Glutamatergic neuron (in vitro differentiated cells): ENCODE measurements at places on chromosomes 6 and 20.

DNA sequence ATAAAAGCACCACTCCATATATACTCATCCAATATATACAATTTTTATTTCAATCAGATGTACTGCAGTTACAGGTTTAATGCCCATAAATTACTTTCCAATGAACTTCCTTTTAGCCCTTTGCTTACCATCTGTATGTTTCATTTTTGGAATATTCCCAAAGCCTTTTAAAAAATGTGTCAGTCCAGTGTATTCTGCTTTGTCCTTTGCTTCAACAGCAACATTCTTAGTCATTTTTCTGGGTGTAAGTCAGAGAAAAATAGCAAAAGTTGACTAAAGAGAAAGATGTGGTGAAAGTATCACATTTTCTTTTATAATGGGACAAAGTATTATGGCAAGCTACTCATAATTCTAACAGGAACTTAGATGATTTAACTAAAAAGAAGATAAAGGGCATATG lies 15.2 kb downstream of the DSE start:
- no peak for DNase-seq

DNA sequence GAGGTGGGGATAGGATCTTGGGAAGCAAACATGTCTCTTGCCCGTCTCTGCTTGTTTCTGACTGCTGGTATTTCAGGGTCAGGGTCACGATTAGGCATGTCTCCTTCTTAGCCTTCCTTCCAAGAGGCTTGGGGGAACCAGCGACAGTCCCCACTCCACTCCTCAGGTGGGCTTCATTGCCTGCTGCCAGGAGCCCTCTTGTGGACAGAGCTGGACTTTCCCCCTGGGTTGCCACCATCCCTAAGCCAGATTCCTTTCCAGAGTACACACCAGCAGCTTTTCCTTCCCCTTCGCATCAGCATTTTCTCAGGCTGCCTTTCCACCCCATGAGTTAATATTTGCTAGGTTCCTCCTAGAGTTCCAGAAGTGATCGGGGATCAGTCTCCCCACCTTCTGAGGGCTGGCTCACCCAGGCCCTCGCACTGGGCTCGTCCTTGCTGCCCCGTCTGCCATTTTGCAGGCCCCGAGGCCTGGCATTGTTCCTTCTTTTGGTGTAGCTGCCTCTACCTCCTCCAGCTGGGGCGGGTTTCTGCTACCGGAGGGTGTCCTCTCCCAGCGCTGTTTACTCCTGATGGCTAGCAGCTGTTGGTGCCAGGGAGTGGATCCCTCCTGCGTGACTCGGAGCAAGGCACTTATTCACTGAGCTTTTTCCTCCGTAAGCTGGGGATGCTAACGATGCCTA lies 8.8 kb upstream of the C20orf144 start:
- DNase-seq, result peak; percentile 84

- DNase-seq, result no peak
Measured at GRCh38 chr6:139131736-139132280, 3.1 kb upstream of the HECA start.

GRCh38 chr6:132666118-132666517 lies 7.1 kb upstream of the TAAR1 start:
- DNase-seq, result no peak

- DNase-seq, result no peak
Measured at GRCh38 chr6:68653074-68653705, 18.1 kb downstream of the ADGRB3 start.

DNA sequence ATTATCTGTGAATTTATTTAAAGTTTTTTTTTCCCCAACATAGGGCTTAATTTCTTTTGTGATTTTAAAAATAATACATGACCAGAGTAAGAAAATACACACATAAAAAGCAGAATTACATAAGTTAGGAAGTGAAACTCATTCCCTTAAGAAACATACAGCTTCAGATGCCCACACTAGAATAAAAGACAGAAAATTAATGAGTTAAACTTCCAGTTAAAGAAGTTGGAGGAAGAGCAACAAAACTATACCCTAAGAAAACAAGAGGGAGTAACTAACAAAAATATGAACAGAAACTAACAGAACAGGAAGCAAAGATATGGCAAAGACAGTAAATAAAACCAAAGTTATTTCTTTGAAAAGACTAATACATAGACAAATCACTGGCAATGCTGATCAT lies 107.6 kb upstream of the CEP85L start:
- no peak for DNase-seq

GRCh38 chr6:138620630-138621029 lies 121.3 kb upstream of the NHSL1 start:
- DNase-seq, result no peak

DNA sequence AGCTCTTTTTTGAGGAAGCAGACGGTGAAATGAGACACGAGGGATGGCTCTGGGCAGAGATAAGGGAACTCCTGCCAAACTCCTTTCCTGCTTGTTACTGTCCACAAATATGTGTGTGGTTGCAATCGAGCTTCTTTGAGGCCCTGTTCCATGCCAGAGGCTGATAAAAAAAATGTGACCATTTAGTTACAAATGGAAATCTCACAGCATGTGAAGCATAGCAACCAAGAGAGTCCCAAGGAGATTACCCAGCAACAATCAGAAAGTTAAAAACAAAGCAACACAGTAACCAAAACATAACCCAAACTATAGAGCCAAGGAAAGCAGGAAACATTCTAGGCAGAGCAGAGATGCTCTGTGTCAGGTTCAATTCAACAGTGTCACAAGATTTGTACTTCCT lies 35.4 kb upstream of the HMGN3 start:
- DNase-seq, result no peak

DNA sequence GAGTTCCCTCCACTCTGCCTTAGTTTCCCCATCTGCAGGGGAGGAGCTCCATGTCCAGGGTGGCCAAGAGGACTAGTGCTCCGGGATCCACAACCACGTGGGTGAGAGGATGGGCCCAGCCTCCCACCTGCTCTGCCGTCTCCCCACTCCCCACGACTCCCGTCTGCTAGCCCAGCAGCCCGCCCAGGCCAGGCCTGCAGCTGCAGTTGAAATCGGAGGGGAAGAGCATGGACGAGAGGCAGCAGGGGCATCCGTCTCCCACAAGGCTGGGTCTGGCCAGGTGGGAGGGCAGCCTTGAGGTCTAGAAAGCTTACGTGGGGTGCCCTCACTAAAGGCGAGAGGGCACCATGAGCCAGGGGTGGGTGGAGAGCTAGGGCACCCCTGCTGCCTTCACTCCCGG lies 8.6 kb downstream of the NOL4L start:
- peak; percentile 40 for DNase-seq

DNA sequence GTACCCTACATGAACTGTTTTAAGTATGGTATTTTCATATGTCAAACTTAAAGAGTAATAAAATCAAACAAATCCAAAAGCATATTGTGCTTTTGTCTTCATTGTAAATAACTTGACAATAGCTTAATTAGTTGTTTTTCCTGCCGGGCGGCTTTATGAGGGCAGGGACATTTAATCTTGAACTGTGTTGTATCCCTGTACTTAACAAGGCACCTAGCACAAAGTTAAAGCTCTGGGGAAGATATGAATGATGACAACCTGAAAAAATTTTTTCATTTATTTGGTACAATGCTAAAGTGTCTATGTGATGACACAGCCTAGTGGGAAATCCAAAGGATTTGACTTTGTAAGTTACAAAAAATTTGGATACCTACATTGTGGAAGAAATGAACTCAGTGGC lies 502 bp upstream of the HACE1 start:
- no peak for DNase-seq

- DNase-seq, result peak; percentile 8
Measured at GRCh38 chr20:62702895-62703852, 5.5 kb upstream of the NTSR1 start.

DNA sequence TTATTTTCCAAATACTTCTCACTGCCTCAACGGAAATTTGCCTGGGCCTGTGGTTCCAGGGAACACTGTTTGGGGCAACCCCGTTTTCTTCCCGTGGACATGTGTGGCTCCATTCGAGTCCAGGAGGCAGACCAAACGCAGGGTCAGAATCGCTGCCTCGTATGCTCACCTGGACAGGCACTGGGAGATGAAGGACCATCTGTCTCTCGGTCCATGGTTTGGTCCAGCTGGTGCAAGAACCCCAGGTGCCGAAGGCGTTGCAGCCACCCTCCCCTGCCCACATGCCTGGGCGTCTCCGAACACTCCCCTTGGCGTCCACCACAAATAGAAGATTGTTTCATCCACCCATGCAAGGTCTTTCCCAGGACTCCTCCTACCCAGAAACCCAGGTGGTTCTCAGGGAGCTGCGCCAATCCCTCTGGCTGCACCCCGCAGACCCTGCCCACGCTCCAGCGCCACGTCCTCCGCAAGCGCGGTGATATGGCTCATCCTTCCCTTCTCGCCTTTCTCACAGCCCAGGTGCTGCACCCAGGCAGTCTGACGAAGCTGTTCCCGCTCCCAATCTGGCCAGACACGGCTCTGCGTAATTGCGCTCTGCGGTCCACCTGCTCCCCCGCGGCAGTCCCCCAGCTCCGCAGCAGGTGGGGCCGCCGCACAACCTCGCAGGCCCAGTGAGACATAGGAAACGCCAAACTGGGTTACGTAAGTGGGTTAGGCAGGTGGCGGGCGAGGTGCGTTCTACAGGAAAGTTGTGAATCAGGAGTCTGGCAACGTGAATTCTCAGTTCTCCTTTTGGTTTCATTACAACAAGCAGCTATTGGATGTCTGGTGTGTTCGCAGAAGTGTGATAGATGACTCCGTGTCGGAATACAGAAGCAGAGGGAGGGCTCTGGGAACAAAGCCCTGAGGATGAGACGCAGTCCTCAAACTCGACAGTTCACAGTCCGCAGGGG lies 146.2 kb upstream of the ECI2 start:
- peak; percentile 63 for DNase-seq

DNA sequence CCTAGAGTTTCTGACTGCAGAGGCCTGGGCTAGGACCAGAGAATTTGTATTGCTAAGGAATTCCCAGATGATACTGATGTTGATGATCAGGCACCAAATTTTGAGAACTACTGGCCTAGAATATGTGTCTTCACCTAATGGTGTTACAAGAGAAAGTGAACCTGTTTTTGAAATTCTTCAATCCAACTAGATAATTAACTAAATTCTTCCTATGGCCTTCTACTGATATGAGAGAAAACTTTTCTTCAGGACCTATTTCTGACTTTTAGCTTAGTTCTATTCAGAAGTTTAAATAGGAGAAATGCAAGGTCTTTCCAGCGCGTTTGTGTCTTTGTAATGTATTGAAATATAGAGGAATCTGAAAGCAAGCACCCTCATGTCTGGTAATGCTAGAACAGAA lies 7.3 kb downstream of the NKAIN2 start:
- DNase-seq, result no peak

- no peak for DNase-seq
Measured at GRCh38 chr6:136527831-136528230, 22.4 kb downstream of the MAP7 start.

DNA sequence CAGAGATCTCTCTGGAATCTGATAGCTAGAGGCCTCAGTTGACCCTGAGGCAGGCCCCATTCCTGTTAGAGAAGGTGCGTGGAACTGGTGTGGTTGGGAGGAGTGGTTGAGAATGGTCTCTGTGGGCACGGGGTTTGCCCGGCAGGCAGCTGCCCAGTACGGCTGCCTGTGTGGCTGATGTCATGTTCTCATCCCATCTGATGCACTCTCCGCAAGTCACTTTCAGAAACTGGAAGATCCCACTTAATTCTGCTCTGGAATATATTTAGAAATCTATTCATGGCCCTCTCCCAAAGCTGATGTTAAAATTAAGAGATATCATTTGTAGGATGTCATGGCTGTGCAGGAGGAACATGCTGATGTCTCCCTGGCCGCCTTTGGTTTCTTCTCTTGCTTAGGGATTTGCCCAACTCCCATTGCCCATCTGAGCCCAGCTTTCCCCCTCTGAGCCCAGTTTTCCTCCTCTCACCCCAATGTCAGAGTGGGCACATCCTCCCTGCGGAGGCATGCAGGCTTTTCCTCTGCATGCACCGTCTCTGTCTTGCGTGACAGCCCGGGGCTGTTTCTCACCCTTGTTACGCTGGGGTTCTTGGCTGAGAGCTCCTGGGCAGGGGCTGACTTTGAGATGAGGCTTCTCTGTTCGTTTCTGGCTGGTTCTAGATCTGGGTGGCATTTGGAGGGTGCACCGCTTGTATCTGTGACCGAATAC lies 21.0 kb downstream of the PHACTR3 start:
- DNase-seq, result no peak

DNA sequence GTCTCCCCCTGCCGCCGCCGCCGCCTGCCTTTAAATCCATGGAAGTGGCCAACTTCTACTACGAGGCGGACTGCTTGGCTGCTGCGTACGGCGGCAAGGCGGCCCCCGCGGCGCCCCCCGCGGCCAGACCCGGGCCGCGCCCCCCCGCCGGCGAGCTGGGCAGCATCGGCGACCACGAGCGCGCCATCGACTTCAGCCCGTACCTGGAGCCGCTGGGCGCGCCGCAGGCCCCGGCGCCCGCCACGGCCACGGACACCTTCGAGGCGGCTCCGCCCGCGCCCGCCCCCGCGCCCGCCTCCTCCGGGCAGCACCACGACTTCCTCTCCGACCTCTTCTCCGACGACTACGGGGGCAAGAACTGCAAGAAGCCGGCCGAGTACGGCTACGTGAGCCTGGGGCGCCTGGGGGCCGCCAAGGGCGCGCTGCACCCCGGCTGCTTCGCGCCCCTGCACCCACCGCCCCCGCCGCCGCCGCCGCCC lies 474 bp downstream of the CEBPB start:
- DNase-seq, result peak; percentile 48

DNA sequence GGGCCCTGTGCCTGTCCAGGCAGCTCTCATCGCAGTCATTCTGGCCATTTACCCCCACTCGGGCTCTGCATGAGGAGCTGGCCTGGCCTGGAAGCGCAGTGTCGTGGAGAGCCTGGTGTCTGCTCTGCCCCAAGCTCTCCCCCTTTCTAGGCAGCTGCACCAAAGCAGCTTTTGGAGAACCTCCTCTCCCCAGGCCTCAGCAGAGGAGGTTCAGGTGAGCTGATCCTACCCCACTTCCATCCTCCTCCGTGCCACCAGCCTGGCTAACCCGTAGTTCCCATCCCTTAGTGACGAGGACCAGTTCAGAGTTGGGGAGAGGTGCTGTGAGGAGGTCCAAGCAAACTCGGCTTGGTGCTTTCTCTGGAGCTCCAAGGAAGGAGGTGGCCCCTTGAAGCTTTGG lies 30.5 kb upstream of the PHACTR3 start:
- no peak for DNase-seq

GRCh38 chr6:1792989-1793388 lies 183.3 kb downstream of the FOXC1 start:
- DNase-seq, result peak; percentile 50

DNA sequence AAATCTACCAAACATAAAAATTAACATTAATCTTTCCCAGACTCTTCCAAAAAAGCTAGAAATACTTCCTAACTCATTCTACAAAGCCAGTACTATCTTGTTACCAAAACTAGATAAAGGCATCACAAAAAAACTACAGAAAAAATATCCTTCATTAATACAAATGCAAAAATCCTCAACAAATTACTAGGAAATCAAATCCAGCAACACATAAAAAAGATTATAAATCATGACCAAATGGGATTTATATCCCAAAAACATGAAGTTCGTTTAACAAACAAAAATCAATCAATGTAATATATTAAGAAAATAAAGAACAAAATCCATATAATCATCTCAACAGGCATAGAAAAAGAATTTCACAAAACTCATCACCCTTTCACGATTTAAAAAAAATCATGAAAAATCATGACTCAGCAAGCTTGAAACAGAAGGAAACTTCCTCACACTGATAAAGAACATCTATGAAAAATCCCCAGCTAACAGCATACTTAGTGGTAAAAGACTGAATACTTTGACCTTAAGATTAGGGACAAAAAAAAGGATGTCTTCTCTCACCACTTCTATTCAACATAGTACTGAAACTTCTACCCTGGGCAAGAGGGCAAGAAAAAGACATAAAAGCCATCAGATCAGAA lies 43.2 kb downstream of the RANBP9 start:
- DNase-seq, result no peak

- DNase-seq, result no peak
Measured at GRCh38 chr6:150263765-150264404, 104.9 kb upstream of the IYD start.

GRCh38 chr20:9119776-9120175 lies 50.9 kb downstream of the PLCB4 start:
- peak; percentile 27 for DNase-seq
